Stimulated activated CD8-positive, alpha-beta memory T cell treated with anti-CD3 and anti-CD28 coated beads, Interleukin-4, amount 100 ng/mL, for 1 hour (primary cell): ENCODE measurements at places on chromosomes 3 and 15.

DNA sequence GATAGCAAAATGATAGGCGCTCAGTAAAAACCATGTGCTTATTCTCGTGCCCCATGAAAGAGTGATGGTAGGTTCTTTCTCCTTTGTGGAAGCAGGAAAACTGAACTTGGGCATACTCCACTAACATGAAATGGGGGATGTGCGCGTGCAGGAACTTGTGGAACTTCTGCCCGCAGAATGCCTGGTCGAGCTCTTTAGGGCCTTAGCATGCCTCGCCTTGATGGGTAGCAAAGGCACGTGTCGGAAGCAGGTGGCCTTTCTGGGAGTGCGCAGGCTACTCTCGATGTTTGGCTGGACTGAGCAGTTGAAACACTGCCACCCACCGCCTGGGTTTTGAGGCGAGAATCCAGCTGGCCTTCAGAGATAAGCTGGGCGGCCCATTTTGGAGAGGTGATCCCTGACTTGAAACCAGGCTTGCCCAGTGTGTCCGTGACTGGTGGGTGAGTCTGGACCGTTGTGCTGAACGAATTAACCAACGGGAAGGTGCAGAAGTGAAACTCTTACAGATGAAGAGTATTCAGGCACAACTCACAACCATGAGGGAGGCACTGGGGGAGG is 842 bp downstream of the PCCB start:
- no peak for DNase-seq

GRCh38 chr15:33099739-33100138 is 94.8 kb downstream of the FMN1 start:
- DNase-seq: no peak

DNA sequence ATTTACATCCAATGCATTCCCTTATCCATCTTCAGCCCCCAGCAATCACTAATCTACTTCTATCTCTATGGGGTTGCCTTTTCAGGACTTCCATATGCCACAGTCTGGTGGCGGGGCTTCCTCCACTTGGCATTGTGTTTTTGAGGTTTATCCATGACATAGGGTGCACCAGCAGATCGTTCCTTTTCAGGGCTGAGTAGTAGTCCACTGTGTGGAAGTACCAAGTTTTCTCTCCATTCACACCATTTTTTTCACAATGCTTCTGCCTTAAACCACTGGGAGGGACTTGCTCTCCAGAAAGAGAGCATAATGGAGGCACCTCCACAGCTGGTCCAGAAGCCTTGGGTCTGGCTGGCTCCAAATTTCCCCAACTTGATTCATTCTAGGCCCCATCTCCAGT is 144.0 kb upstream of the IQSEC1 start:
- no peak for DNase-seq

DNA sequence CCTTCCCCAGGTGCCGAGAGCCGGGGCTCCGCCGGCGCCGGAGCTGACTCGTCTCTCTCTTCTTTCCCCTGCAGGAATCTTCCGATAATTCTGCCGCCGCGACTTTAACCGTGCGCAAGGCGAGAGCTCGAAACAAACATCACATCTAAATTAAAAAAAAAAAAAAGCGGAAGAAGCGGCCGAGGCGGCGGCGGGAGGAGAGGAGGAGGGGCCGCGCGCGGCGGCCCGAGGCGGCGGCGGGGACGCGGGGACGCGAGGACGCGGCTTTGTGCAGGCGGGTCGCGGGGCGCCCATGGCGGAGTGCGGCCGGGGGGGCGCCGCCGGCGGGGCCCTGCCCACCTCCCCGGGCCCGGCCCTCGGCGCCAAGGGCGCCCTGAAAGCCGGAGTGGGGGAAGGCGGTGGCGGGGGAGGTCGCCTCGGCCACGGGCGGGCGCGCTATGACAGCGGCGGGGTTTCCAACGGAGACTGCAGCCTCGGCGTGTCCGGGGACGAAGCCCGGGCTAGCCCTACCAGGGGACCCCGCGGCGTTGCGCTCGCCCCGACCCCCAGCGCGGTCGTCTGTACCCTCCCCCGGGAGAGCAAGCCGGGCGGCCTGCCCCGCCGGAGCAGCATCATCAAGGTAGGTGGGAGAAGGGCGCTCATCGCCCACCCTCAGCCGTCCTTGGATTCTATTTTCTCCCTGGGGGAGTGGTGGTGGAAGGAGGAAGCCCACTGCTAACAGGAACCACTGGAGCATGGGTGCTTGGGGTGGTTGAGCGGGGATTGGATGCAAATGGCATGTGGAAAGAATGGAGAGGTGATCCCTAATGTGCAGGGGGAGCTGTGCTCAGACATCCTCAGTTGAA is at the start of gene PLCL2:
PLCL2 (plus strand) TSS at position 208 of the 845 bp plus-strand sequence; CDS start at position 293, 85 bp downstream.
- DNase-seq: no peak

DNA sequence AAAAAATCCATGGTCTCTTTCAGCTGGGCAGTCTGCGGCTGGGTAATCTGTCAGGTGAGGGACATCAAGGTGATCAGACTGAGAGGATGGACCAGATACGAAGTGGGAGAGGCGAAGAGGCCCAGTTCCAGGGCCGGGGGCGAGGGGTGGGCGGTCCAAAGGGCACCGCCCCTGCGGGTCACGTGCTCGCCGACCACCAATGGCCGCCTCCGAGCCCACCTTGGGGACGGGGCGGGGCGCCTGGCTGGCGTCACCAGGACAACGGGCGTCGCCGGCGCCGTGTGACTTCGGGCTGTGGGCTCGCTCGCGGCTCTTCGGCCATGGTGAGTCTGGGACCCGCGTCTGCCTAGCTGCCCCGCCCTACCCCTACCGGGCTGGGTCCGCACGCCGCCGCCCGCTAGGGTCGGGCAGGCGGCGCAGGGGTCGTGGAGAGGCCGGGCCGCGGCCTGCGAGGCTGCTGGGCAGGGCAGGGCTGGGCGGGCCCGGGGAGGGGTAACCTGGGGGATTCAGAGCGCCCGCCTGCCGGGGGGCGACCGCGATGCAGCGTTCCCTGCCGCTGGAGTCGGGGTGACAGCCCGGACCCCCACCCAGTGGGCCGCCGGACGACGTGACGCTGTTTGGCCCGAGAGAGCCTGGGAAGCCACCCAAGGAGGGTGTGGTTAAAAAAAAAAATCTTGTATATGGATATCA is at the start of gene FBXL2:
FBXL2 (plus strand) TSS at position 250 of the 690 bp plus-strand sequence; CDS start at position 321, 71 bp downstream.
- DNase-seq: no peak

GRCh38 chr15:42730135-42730534 is 6.8 kb downstream of the CDAN1 start:
- DNase-seq: no peak

DNA sequence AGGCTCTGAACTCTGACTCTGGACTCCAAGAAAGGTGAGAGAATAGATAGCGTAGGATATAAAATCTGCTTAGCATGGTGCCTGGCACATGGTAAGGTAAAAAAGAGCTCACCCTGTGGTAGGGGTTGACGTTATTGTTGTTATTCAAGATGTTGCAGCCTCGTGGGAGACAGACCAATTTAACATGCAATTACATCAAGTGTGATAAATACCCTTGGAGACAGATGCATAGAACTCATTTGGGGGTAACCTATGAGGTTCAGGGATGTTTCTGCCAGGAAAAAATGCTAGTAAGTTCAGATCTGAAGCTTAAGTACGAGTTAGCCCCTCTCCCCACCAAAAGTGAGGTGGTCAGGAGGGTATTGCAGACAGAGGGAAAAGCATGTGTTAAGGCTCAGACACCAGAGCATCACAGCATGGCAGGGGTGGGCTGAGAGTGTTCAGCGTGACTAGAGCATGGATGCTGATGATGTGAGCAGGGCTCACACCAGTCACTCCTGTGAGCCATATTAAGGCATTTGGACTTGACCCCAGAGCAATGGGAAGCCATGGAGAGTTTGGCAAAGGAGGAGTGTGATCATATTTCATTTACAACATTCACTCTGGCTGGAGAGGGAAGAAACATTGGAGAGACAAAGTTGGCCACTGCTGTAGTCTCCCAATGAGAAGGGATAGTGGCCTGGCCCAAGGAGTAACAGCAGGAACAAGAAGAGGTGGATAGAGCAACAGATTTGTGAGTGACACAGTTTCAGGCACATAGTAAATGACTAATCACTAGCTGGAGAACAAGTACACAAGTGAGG is 181.0 kb downstream of the UACA start:
- no peak for DNase-seq

DNA sequence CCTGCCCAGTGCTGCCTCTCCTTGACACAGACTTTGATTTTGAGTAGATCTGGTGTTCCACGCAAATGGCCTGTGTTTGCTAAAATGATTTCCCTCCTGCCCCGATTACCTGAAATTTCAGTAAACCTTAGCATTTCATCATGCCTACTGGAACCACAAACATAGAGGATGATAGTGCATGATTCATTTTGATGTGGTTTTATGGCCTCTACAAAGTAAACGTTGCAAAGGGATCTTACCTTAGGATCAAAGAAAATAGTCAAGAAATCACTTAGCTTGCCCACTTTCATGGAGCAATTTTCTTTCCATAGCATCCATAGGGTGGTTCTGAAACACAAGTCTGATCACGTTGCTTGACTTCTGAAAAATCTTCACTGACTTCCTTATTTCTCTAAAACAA is 524.6 kb upstream of the ATP11B start:
- DNase-seq: no peak

GRCh38 chr3:158845765-158846350 is 44.0 kb downstream of the MFSD1 start:
- no peak for DNase-seq

GRCh38 chr3:140290105-140290504 is 355.1 kb downstream of the CLSTN2 start:
- no peak for DNase-seq

- no peak for DNase-seq
These were observed 175.8 kb downstream of the SPATA16 start for GRCh38 chr3:172965256-172965655.

DNA sequence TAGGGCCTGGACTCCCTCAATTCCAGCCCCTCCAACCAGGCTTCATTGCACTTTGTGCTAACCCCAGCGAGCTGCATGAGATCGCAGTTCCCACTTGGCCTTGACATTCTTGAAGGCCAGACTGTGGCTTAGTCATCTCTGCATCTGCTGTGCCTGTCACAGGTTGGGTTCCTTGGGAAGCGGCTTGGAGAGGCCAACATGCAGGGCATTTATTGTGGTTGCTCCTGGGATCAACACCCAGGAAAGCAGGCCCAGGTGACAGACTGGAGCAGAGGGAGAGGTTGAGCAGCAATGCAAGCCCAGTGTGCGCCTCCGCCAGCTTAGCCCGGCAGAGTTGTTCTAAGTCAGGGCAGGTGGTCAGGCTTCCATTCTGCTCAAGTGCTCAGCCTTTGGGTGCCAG is 10.5 kb downstream of the ABCF3 start:
- no peak for DNase-seq

DNA sequence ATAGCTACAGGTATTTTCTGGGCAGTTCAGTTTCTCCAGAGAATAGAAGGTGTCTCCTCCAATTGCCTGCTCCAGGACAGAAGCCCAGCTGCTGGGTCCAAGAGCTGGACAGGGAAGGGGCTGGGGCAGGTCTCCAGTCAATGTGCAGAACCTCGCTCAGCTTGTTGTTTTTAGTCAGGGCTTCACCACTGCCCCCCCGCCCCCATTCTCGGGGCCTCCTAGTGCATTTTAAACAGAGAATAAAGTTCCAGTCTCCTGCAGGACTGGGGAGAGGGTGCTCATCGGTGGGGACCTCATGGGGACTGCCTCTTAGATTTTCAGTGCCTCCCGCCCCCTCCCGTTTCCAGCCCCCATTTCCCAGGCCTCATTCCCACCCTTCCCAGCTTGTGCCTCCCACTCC is 216.6 kb downstream of the XXYLT1 start:
- DNase-seq: no peak

DNA sequence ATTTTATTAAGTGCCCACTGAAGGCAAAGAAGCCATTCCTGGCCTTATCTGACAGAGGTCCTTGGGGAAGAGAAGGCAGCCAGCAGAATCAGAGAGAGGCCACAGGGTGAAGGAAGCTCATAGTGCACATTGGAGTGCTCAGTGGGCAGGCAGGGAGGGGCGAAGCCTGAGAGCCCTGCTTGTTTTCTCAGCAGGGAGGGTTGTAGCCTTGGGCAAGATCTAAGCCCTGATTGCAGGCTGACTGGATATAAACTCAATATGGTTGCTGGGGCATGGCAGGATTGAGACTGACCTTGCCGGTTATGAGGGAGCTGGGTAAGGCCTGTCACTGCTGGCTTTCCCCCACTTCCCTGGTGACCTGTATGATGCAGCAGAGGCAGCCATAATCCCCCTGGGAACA is 7.5 kb upstream of the IGSF11 start:
- no peak for DNase-seq

DNA sequence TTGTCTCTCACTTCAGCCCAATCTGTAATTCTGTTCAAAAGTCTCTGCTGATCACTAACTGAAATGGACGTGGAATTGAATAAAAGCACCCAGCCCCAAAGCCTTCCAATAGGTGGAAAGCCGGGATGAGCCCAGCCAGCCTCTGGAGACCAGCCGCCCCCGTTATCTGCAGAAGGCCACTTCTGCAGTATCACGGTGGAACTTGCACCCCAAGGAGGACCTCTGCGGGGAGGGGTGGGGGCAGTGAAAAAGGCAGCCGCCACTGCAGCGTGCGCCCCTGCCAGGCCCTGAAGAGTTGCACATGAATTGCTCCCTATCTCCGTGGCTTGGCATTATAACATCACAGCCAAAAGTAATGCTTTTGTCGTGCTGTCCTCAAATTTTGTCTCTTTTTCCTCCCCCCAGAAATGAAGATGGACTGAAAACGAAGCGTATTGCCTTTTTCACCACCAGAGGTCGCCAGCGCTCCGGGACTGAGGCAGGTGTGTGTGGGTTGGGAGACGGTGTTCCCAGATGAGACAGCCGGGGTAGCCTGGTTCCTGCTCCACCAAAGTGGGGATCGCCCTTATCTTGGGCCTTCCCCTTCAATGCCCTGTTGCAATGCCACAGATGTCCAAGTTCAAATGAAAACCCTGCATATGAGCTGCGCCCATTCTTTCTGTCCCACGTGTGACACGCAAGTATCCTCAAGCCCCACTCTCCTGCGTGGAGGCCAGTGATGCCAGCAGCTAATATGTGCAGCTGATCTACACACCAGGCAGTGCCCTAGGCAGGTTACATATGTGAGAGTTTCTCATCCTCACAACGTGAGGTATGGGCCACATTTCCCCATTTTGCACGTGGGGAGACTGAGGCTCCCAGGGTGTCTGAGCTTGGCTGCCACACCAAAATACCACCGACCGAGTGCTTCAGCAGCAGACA is 96.0 kb downstream of the LRRK1 start:
- DNase-seq: peak; percentile 16

DNA sequence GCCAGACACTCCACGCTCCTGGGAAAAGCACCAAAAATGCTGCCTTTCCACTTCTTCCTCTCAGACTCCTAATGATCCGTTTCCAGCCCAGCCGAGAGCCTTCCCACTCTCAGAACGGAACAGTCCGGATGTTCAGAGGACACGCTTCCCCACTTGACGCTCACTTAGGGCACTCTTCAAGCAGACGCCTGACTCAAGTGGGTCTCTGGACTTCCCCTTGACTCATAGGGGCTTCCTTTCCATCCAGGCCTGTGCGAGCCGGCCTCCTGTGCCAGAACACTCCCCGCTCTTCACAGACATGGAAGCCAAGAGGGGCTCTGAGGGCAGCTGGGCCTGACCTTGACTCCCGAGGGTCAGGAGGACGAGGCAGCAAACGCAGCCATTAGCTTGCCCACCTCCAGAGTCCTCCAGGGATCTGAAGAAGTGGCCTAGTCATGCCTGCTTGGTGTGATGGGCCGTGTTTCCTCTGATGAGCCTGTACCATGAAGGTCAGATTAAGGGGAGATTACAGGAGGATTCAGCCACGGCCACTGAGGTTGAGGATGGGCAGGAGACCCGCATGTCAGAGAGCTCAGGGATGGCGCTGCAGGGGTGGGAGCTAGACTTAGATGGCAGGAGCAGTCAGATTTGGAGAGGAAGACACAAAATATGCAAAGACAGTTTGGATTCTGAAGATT is 114.7 kb upstream of the TLE3 start:
- DNase-seq: no peak

GRCh38 chr3:42202217-42202865 is 63.6 kb downstream of the CCK start:
- no peak for DNase-seq
